ENCODE measurements at places on chromosomes 1 and 21.
A peak's percentile ranks its signal among the peaks of the same experiment; 100 is the strongest.

DNA sequence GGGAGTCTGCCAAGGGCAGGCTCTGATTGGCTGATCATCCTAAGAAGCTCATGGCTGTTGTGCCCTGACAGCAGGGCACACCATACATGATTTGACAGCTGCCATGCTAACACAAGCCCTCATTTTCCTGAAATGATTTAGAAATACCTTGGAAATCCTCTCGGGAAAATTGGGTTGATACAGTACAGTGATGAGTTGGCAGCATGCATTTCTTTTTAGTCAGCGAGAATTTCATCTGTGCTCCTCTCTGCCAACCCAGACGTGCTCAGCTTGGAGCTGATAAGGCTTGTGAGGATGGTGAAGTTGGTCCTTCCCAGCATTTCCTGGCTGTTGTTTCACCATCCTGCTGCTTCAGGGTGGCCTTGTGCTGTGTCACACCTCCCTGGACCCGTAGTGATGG is 22.6 kb upstream of the KCNQ4 start:
- no peak for DNase-seq

DNA sequence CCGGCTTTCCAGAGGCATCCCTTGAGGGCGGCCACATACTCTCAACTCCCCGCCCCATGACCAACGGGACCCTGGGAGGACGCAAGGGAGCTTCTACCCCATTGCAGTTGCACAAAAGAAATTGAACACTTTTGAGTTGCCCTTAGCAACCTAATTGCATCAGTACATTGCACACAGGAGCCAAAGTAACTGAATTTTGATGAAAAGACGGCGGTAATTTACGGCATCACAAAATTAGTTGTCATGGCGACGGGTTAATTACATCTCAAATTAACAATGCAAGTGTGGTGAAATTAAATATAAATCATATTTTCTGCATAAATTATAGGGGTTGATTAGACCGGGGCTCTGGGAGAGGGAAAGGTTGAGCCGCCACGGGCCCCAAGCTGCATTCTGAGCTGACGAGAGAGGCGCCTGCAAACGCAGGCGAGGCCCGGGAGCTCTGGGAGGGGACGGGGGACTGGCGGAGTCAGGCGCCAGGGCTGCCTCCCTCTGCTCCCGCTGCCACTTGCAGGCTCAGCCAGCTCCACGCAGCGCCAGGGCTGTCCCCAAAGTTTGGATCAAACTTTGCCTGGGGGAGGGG is 61.4 kb downstream of the CASZ1 start:
- peak; percentile 60 for DNase-seq

DNA sequence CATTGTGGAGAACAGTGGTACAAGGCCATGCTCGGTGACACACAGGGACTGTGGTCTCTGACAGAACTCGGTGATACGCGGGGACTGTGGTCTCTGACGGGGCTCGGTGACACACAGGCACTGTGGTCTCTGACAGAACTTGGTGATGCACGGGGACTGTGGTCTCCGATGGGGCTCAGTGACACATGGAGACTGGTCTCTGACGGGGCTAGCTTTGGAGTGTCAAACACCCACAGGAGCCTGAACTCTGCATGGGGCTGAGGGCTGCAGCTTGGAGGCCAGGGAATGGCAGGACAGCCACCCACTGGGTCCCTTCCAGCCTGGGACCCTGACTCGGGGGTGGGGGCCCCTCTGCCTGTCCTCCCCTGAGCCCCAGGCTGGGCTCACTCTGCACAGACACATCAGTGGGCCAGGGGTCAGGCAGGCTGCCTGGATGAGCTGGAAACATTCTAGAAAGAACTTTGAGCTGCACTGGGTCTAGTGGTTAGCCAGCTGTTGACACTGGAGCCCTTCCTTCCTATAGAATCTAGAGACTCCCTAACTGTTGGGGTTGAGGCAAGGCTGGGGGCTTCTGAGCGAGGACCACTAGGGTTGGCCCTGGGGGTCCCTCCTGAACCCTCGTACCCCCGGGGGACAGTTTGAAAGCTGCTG is 49.8 kb downstream of the DISP3 start:
- DNase-seq, result no peak

DNA sequence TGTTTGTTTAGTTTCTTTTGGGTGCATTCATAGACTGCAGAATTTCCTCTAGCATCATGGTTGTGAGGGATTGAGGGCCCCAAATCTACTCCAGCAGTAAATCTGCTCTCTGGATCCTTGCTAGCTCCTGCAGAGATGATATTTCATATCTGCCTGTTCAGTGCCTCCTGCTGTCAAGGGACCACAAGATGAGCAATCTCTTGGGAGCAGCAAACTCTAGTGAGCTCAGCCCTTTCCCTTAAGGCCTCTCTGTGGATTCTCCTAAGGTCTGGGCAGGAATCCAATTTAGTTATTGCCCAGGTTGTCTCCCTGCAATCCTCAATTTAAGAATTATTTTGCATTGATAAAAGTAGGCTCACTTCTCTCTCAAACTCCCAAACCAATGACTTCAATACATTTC is 76.9 kb downstream of the RGS18 start:
- DNase-seq, result no peak

GRCh38 chr1:56389813-56390212 is 189.6 kb downstream of the PLPP3 start:
- DNase-seq, result peak; percentile 22

DNA sequence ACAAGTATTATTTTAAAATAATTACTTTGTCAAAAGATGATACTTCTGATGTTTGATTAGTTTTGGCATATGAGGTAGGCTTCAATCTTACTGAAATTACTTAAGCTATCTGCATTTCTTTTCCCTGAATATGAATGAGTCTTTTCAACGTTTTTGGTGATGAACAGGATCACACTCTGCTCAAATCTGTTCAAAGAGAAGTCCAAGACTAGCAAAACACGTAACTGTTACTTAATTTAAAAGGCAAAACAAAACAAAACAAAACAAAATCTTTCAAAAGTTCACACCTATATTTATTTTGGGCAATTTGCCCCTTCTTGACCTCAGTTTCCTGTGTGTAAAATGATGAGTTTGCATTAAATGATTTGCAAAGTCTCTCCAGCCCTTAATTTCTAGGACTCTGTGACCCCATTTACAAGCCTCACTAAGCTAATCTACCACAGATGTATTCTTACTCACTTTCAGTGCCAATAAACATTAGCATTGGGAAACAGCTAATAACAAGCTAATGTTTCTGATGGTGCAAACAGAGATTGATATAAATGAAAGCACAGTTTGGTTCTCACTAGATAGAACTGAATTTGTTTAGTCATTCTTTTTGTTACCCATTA is 865.4 kb downstream of the LTN1 start:
- DNase-seq, result no peak

- DNase-seq, result no peak
Measured at GRCh38 chr21:46022551-46023525, 41.3 kb downstream of the COL6A1 start.

- peak; percentile 54 for DNase-seq
Measured at GRCh38 chr21:38806153-38806941, 618 bp downstream of the ETS2 start.

GRCh38 chr1:198040880-198041279 is 115.9 kb upstream of the NEK7 start:
- DNase-seq, result no peak

DNA sequence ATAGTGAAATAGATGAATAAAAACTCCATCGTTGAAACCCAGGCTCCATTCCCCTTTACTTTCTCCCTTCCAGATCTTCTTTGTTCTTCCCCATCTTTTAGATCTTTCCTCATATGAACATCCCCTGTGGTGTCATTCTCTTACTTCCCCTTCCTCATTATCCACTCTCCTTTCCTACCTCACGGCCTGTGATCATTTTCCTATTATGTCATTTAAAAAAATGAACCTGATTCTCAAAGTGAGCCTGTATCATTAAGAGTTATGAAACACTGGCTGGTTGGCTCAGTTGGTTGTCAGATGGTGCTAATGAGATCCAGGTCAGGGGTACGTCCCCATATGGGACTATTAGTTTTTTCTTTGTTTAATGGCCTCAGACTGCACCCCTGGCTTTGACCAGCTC is 38.3 kb downstream of the TCEANC2 start:
- DNase-seq, result no peak

DNA sequence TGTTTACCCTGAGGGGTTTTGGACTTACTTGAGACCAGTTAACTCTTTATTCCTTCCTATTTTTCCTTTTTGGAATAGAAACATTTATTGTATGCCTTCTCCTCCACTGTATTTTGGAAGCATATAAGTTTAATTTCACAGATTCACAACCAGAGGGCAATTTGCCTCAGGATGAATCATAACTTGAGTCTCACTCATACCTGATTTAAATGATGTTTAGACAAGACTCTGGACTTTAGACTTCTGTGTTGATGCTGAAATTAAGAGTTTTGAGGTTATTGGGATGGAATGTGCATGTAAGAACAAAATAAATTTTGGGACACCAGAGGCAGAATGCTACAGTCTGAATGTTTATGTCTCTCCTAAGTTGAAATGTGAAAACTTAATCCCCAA is 7.1 kb upstream of the ADAM30 start:
- DNase-seq, result no peak

DNA sequence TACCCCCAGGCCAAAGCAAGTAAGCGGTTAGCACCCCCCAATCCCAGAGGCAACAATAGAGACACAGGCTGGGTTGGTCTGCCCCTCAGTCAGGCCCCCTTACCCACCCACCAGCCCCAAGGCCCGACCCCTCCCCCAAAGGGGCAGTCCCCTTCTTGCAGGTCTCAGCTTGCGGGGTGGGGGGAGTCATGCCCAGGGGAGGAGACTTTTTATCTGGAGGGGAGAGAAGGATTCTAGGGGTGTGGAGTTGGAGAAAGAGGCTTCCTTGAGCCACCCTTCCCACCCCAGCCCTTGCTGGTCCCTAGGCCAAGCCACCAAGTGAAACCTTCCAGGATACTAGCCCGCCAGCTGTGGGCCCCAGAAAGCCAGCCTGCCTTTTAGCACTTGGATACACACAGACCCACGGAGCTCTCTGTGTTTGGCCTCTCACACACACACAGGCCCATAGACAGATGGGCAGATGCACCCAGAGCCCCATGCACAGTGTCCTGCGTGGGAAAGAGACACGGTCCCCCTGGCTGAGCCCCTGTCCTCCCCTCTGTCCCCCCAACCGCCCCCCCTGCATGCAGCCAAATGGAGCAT is 7.1 kb downstream of the TMEM54 start:
- peak; percentile 48 for DNase-seq

DNA sequence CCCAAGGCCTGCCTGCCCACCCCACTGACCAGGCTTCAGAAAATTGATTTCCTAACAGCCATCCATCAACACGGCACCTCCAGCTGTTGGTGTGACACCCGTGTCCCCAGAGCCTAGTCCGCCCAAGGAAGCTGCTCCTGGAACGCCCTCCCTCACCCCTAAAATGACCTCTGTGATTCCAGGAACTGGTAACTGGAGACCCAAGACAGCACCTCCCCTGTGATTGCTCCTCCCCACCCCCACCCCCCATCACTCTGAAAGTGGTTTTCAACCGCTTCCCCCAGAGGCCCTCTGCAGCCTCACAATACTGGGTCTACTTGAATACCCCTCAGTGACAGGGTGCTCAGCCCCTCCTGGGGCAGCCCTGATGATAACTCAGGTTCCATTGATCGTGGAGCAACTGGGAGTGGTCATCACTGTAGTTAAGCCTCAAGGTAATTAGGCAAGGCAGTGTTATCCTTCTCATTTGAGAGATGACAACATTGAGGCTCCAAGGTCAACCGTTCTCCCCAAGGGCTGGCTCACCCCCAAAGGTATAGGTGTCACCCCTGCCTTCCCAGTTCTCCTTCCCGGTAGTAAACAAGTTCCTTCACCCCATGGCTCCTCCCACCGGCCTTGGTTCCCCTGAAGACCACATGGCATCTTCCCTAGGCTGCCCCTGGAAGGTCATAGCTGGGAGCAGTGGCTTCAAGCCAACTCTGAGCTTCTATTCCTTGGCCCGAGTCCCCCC is 52.0 kb downstream of the TAS1R2 start:
- no peak for DNase-seq

DNA sequence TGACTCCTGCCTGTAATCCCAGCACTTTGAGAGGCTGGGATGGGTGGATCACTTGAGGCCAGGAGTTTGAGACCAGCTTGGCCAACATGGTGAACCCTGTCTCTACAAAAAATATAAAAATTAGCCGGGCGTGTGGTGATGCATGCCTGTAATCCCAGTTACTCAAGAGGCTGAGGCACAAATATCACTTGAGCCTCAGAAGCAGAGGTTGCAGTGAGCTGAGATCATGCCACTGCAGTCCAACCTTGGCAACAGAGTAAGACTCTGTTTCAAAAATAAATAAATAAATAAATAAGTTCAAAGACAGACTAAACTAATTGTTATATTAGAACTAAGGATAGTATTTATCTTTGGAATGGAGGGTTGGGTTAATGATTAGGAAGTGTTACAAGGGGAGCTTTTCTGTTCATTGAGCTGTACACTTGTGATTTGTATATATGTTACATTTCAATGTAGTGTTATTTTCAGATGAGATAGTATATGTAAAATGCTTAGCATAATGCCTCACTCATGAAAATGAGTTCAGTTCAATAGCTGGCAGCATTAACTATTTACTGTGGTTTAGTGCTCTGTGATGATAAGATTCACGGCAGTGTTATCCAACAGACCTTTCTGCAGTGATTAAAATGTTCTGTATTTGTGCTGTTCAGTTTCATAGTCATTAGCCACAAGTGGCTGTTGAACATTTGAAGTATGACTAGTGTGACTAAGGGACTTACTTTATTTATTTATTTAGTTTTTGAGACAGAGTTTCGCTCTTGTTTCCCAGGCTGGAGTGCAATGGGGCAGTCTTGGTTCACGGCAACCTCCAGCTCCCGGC is 47.7 kb downstream of the OSBPL9 start:
- DNase-seq, result no peak

DNA sequence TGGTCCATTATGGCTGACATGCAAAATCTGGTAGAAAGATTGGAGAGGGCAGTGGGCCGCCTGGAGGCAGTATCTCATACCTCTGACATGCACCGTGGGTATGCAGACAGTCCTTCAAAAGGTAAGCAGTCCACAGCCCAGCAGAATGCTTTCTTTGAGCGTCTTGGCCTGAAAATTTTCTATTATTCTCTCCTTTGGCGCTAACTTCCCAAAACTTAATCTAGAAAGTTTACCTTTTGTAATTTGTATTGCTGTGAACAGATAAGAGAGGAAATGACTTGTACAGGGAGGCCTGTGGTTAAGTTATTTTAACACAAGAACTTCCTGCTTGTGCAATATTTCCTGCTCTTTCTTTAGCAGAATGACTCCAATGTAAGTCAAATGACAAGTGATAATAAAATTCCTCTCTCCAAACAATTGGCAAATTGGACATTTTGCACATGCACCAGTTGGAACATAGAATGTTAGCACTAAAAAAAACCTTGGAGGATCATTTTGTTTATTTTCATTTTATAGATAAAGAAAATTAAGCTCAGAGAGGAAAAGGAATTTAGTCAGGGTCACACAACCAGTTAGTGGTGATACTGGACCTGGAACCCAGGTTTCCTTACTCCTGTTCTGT is 18.9 kb downstream of the CAP1 start:
- peak; percentile 90 for DNase-seq
